Fibroblast of villous mesenchyme (primary cell): ENCODE measurements at places on chromosomes 5 and 9. TPM values are rescaled to one million over a fixed set of nuclear protein-coding genes. Genes with fewer than 3 reads are reported as not detected.

OTULINL gene
- 19.6 and 23.7 TPM in 2 replicates for total RNA-seq

STRBP gene
- total RNA-seq: 2.6 and 4.3 TPM in 2 replicates

PTGER4 gene
- 4.3 and 8.7 TPM in 2 replicates for total RNA-seq

PCDHGA5 gene
- 1.3 and 1.9 TPM in 2 replicates for total RNA-seq

TAL2 gene
- total RNA-seq: not detected in 2 replicates

FAM163B gene
- not detected in 2 replicates for total RNA-seq

RASGEF1C gene
- total RNA-seq: not detected in 2 replicates

FIBCD1 gene
- 4.3 and 19.3 TPM in 2 replicates for total RNA-seq

TLX3 gene
- not detected in 2 replicates for total RNA-seq

PCDHGA9 gene
- 4.7 and 5.2 TPM in 2 replicates for total RNA-seq
